SIG-M5 (cell line): ENCODE measurements at places on chromosomes 13 and 19.

- DNase-seq, result no peak
Measured at GRCh38 chr13:40024967-40025714, 369.7 kb downstream of the COG6 start.

DNA sequence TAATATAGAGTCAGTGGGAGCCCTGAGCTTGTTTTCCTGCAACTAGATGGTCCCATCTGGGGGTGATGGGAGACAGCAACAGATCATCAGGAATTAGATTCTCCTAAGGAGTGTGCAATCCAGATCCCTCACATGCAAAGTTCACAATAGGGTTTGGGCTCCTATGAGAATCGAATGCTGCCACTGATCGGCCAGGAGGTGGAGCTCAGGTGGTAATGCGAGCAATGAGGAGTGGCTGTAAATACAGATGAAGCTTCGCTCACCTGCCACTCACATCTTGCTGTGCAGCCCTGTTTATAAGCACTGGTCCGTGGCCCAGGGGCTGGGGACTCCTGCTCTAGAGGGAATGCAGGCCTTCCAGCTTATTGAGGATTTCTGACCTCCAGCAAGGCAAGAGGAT is 5.7 kb downstream of the ZNF558 start:
- no peak for DNase-seq

GRCh38 chr19:36837906-36838783 is at the start of gene ZNF790:
Gene ZNF790 (minus strand): TSS chr19:36838387. CDS start chr19:36825619, 12,768 bp downstream.
- DNase-seq, result no peak

- DNase-seq, result no peak
Measured at GRCh38 chr19:2062389-2062729, 11.3 kb upstream of the MKNK2 start.

GRCh38 chr13:110485604-110486003 is 75.9 kb downstream of the RAB20 start:
- no peak for DNase-seq

DNA sequence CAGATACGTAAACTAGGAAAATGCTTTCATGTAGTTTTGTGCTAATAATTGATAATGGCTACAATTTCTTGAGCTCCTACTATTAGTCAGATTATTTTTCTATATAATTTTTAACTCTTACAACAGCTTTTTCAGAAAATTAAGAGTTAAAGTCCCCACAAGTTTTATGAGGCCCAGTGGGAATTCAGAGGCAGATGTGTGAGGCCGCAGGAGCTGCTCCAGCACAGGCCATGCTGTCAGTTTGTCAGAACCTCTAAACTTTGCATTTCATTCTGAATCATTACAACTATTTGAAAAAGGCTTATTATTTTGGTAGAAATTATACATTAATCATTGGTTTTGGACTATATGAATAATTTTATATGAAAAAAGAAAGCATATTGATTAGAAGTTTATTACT is 370.8 kb downstream of the MYO16 start:
- DNase-seq, result no peak

- DNase-seq, result no peak
Measured at GRCh38 chr19:19160461-19161035, 9.5 kb downstream of the MEF2B start.

DNA sequence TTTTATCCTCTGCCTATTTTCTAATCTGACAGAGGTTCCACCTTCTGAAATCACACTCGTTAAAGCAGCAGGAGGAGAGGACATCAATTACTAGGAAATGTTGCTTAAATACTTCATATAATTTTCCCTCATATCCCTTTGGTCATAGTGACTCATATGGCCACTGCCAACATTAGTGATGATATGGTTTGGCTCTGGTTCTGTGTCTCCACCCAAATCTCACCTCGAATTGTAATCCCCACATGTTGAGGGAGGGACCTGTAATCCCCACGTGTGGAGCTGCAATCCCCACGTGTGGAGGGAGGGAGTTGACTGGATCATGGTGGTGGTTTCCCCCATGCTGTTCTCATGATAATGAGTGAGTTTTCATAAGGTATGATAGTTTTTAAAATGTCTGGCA is 618.4 kb upstream of the SLITRK5 start:
- no peak for DNase-seq

DNA sequence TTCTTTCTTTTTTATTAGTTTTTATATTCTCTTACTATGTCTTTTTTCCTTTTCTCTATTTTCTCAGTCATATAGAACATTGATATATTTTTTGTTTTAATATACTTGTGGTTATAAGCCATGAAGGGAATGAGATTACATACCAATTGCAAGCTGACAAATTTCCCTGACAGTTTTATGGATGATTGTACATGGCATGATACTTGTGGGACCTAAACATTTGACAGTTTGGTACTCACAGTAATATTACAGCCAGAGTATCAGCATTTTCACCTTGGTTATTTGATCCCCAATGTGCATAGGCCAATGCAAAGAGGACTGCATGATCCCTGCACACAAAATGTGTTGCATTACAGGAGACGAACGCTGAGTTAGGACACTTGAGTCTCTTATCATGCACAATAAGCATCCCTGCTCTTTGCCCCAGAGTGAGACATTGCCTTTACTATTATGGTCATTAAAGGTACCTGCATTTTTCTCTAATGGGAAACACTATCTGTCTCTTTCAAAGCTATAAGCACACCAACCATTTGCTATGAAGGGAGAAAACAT is 713.4 kb upstream of the PCDH20 start:
- DNase-seq, result no peak

- no peak for DNase-seq
Measured at GRCh38 chr13:61415058-61415721, 459 bp downstream of the PCDH20 start.
